ENCODE measurements at places on chromosomes 2 and 18. TPM values are rescaled to one million over a fixed set of nuclear protein-coding genes. Genes with fewer than 3 reads are reported as not detected.
A peak's percentile ranks its signal among the peaks of the same experiment; 100 is the strongest.

Gene ST8SIA3
- total RNA-seq = not detected

- no peaks in the 10 kb centered on the region for H3K36me3 ChIP-seq
- H3K27me3 ChIP-seq = no peaks in the 10 kb centered on the region
These were observed 197.2 kb downstream of the CYP26B1 start for GRCh38 chr2:71950256-71951082.

Gene MBP
- total RNA-seq = 79.2 TPM

DNA sequence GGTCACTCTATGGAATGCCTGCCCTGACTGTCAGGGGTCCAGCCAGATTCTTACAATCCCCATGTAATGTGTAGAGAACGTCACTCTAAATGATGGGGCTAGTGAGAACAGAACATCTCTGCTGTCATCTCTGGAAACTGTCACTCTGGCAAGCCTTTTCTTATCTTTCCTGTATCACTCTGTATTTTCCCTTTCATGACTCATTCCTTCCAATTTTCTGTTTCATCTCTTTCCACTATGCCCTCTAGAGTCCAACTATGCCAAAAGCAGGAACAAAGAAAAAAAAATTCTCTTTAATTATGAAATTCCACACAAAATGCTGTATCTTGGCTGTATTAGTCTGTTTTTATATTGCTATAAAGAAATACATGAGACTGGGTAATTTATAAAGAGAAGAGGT is 608.8 kb downstream of the ADCYAP1 start:
- DNase-seq = no peak
- no peak overlapping the region for H3K27ac ChIP-seq

DNA sequence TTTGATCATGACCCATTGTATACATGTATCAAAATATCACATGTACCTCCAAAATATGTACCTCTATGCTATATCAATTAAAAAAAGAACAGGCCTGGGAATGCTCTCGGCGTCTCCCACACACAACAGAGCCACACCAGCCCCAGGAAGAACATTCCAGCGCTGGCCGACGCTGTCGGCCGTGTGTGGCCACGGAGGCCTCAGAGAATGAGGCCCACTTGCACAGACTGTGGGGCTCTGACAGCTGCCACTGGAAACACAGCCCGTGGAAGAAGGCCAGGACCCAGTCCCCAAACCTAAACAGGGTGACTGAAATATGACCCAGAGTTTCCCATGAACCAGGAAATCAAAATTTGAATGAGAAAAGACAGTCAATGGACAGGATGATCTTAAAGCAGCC is 69.7 kb downstream of the EIPR1 start:
- no peaks in the 10 kb centered on the region for H3K36me3 ChIP-seq
- no peak overlapping the region for H3K4me3 ChIP-seq
- DNase-seq = no peak
- H3K27ac ChIP-seq = no peak overlapping the region
- H3K4me1 ChIP-seq = peaks cover 19% of the 10 kb centered on the region

Gene DSC2
- total RNA-seq = not detected

Gene GTF2A1L
- total RNA-seq = not detected

Gene GALNT14
- not detected for total RNA-seq

DNA sequence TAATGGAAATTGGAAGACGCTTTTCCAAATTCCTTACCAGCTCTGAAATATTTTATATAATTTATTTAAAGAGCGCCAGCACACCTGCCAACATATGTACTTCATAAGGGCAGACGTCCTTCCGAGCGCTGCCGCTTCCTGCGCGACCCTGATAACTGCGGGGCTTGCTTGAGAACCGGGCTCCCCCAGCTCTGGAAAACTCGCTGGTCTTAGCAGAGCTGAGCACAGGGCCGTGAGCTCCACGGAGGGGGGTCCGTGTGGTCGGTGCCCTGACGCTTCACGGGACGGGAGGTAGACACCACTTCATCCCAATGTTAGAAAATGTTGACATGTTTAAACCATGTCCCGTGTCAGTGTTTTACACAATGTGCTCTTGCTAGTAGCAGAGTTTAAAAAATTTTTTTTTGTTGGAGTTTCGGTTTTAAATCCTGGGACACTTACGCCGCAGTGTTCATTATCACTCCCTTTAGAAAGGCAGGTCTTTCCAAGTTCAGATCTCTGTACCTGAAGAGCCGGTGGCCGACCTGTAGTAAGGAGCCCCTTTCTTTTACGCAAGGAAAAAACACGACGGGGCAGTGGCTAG is 1.6 kb downstream of the NFATC1 start:
- no peaks in the 10 kb centered on the region for H3K27me3 ChIP-seq
- DNase-seq = no peak
- peaks cover 70% of the 10 kb centered on the region for H3K4me1 ChIP-seq
- peaks cover 4% of the 10 kb centered on the region for H3K36me3 ChIP-seq

DNA sequence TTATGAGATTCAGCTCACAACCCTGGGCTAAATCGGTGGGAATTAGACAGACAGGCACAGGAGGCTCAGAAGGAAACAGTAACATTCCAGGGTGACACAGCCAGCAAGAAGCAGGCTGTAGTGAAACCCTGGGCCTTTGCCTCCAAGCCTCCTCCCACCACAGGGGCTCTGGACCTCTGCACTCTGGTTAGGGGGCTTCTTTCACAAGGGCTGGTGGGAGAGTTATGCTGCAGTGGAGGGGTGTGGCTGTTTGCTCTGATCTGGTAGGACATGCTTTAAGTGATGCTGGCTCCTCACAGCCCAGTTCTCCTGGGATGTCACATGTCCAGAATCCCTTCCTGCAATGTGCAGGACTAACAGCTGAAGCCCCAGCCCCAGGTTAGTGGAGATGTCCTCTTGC is 109.9 kb downstream of the TGFA start:
- no peak for DNase-seq
- peaks cover 27% of the 10 kb centered on the region for H3K4me1 ChIP-seq
- H3K27ac ChIP-seq = no peak overlapping the region
- H3K4me3 ChIP-seq = no peak overlapping the region

DNA sequence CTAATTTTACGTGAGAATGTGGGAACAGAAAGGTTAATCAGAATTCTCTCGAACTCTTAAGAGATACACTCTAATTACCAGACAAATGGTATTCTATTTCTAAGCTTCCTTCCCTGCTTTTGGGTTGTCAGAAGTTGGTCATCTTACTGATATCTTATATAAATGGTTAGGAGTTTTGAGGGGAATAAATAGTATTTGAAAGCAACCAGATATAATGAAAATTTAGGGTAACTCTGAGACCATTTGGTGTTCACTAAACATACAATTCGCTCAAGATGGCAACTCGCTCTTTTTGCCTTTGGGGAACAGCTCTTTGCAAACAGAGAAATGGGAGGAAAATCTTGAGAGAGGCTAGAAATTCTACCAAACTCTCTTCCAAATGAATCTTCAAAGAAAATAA is 250.9 kb downstream of the TCF4 start:
- no peak overlapping the region for H3K27ac ChIP-seq
- no peaks in the 10 kb centered on the region for H3K4me1 ChIP-seq
- no peaks in the 10 kb centered on the region for H3K36me3 ChIP-seq
- no peaks in the 10 kb centered on the region for H3K27me3 ChIP-seq

GRCh38 chr18:2746274-2746673 is 90.7 kb downstream of the SMCHD1 start:
- H3K4me3 ChIP-seq = no peak overlapping the region
- peaks cover 96% of the 10 kb centered on the region for H3K36me3 ChIP-seq
- no peak overlapping the region for H3K27ac ChIP-seq
- H3K4me1 ChIP-seq = no peaks in the 10 kb centered on the region

- H3K36me3 ChIP-seq = no peaks in the 10 kb centered on the region
- H3K4me3 ChIP-seq = no peak overlapping the region
- peaks cover 25% of the 10 kb centered on the region for H3K27me3 ChIP-seq
- H3K4me1 ChIP-seq = no peaks in the 10 kb centered on the region
- H3K27ac ChIP-seq = no peak overlapping the region
- DNase-seq = no peak
These were observed 3.6 kb downstream of the SOX11 start for GRCh38 chr2:5695654-5696403.

DNA sequence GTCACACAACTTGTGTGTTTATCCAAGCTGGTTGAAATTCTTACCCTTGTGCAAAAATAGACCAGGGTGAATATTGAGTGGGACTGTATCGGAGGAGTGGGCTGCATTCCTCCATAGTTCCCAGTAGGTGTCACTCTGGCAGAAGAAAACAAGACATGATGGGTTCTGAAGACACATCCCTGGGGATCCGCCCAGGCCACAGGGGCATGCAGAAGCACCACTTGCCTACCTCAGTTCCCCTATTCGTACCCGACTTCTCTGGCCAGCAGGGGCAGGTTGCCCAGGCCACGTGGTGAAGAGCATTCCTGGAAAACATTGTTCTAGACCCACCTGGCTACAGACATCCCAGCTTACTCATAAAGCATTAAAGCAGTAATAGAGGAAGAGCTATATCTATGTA is 168.2 kb downstream of the FAM210A start:
- H3K36me3 ChIP-seq = no peaks in the 10 kb centered on the region
- no peak for DNase-seq
- H3K4me3 ChIP-seq = no peak overlapping the region
- peaks cover 11% of the 10 kb centered on the region for H3K4me1 ChIP-seq
- H3K27me3 ChIP-seq = no peaks in the 10 kb centered on the region

- H3K27me3 ChIP-seq = no peaks in the 10 kb centered on the region
- H3K4me1 ChIP-seq = no peaks in the 10 kb centered on the region
- DNase-seq = no peak
These were observed 195.7 kb upstream of the SESTD1 start for GRCh38 chr2:179460181-179460929.

DNA sequence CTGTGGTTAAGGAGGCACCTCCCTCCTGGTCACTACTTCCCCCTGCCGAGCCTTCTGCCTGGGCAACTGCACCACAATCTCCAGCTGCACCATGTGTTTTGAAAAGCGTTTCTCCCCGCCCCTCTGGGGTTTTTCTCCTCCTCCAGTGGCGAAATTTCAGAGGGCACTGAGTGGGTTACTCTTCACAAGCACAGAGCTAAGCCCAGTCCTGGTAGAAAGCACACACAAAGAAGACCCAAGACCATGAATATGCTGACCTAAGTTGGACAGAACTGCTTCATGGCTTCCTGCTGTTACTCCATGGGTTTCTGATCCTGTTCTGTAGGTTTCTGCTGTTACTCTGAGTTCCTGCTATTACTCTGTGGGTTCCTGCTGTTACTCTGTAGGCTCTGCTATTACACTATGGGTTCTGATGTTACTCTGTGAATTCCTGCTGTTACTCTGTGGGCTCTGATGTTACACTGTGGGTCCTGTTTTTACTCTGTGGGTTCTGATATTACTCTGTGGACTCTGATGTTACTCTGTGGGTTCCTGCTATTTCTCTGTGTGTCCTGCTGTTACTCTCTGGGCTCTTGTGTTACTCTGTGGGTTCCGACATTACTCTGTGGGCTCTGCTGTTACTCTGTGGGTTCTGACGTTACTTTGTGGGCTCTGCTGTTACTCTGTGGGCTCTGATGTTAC is 216.6 kb downstream of the RTP5 start:
- H3K27ac ChIP-seq = no peak overlapping the region
- H3K4me3 ChIP-seq = no peak overlapping the region
- peaks cover 26% of the 10 kb centered on the region for H3K4me1 ChIP-seq
- no peaks in the 10 kb centered on the region for H3K36me3 ChIP-seq
- DNase-seq = peak; percentile 25

Gene HTRA2
- 15.3 TPM for total RNA-seq

GRCh38 chr2:11630855-11631254 is 39.1 kb downstream of the NTSR2 start:
- H3K36me3 ChIP-seq = no peaks in the 10 kb centered on the region
- H3K4me1 ChIP-seq = no peaks in the 10 kb centered on the region

All from CD4-positive, alpha-beta T cell (primary cell).